CD4-positive, alpha-beta T cell (primary cell): ENCODE measurements at places on chromosomes 2 and 18. TPM values are rescaled to one million over a fixed set of nuclear protein-coding genes. Genes with fewer than 3 reads are reported as not detected.

Gene TMEM17
- not detected for total RNA-seq

GRCh38 chr2:4937550-4937949 is 754.6 kb upstream of the SOX11 start:
- H3K36me3 ChIP-seq, result no peaks in the 10 kb centered on the region
- DNase-seq, result no peak
- no peaks in the 10 kb centered on the region for H3K4me1 ChIP-seq
- no peak overlapping the region for H3K4me3 ChIP-seq

GRCh38 chr2:199552141-199552540 is 94.4 kb upstream of the SATB2 start:
- H3K36me3 ChIP-seq, result no peaks in the 10 kb centered on the region
- no peaks in the 10 kb centered on the region for H3K27me3 ChIP-seq
- H3K27ac ChIP-seq, result no peak overlapping the region
- H3K4me3 ChIP-seq, result no peak overlapping the region

Gene KCNE4
- not detected for total RNA-seq

GRCh38 chr2:17181051-17181752 is 337.0 kb downstream of the RAD51AP2 start:
- no peak overlapping the region for H3K4me3 ChIP-seq
- no peak overlapping the region for H3K27ac ChIP-seq
- no peaks in the 10 kb centered on the region for H3K36me3 ChIP-seq
- no peaks in the 10 kb centered on the region for H3K27me3 ChIP-seq
- no peak for DNase-seq

Gene SP9
- total RNA-seq, result not detected

- no peak overlapping the region for H3K27ac ChIP-seq
- H3K4me1 ChIP-seq, result no peaks in the 10 kb centered on the region
- no peak for DNase-seq
- peaks cover 2% of the 10 kb centered on the region for H3K27me3 ChIP-seq
Observed at GRCh38 chr18:49678440-49678839, 116.6 kb downstream of the LIPG start.

Gene CFAP65
- not detected for total RNA-seq

DNA sequence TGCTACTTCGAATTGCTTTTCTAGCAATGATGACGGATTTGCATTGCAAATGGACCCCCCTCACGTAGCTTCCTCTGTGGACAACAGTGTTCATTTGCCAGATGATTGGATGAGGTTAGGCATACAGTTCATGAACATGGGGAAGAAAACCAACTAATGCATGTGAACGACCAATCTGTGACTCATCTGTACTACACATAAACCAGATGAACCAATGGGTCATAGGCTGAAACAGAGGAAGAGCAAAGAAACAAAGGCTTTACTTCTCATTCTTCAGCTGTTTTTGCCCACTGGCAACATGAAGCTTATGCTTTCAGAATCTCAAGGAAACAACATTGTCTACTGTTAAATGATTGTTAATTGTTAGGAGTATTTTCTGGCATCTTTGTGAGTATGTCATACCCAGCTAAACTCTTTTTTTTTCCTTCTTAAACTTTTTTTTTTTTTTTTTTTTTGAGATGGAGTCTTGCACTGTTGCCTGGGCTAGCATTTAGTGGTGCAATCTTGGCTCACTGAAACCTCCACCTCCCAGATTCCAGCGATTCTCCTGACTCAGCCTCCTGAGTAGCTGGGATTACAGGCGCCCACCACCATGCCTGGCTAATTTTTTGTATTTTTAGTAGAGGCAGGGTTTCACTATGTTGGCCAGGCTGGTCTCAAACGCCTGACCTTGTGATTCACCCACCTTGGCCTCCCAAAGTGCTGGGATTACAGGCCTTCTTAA is 35.5 kb downstream of the EFEMP1 start:
- H3K4me1 ChIP-seq, result no peaks in the 10 kb centered on the region
- no peak overlapping the region for H3K4me3 ChIP-seq
- no peak overlapping the region for H3K27ac ChIP-seq
- no peak for DNase-seq
- H3K36me3 ChIP-seq, result no peaks in the 10 kb centered on the region

Gene DLX1
- total RNA-seq, result not detected
